ENCODE measurements at places on chromosomes 4 and X.
A peak's percentile ranks its signal among the peaks of the same experiment; 100 is the strongest.

GRCh38 chr4:158020176-158020575 is 152.6 kb downstream of the GASK1B start:
- DNase-seq = peak; percentile 85

GRCh38 chr4:184373886-184374405 is 100.4 kb downstream of the IRF2 start:
- no peak for DNase-seq

- DNase-seq = peak; percentile 60
Measured at GRCh38 chr4:16692046-16692445, 206.4 kb downstream of the LDB2 start.

DNA sequence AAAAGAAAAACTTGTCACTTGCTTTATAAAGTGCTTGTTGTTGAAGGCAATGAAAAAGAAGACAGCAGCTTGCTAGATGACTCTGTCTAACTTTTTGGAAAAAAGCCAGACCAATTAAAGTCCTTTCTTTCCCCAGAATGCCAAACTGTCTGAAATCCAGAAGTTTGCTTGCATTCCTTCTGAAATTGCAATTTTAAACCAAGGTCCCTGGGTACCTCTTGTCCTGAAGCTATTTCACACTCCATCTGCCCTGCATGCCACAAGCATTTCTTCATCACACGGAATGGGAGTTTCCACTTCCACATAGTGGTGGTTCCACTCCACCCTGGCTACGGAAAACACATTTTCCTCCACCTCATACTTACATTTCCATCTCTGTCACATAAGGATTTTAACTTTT is 101.0 kb downstream of the PAPSS1 start:
- DNase-seq = peak; percentile 76

- DNase-seq = no peak
Measured at GRCh38 chrX:34813618-34814017, 129.0 kb upstream of the FAM47B start.

DNA sequence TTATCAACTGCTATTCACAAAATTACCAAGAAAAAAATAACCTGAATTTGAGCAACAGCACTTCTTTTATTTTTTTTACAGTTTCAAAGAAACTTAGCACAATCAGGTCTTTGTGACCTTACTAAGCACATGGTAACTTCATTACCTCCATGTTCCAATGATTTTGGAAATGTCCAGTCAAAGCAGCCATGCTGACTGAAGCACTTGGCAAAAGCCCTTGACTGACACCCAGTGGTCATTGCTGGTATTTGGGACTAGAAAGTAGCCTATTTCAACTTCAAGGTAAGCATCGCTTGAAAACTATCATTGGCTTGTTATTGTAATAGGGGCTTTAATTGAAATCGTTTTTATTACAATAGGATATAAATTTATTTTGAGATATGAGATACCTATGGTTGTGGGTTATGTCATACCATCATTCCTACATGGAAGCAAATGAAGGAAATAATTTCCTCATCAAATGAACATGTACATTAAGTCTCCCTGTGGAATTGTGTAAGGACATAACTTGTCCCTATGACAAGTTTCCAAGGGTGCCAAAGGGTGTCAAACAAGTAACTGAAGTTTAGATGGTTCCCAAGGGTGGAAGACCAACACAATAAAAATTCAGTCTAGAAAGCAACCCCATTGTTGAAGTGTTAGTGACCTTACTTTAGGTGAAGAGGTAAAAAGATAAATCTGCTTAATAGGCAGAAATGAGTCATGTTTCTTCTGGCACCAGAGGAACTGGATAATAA is 15.2 kb upstream of the ANXA10 start:
- peak; percentile 71 for DNase-seq

GRCh38 chr4:26632916-26633315 is 49.0 kb downstream of the TBC1D19 start:
- peak; percentile 20 for DNase-seq

DNA sequence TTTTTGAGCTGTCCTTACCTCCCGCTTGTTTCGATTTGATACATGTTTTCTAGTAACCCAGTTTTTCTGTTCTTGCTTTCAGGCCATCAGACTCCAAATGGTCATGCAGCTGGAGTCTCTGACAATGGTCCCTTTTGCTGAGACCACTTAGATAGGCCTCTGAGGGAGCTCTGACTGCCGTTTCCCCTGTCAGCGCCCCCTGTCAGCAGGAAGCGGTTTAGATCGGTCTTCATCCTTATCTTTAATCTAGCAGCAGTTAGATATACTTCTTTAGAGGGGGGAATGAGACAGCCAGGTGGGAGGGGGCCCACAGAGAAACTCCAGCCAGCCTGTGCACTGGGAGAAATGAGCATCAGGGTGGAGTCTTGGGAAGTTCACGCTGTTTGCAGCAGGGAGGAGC is 457.9 kb downstream of the GPAT3 start:
- peak; percentile 3 for DNase-seq

DNA sequence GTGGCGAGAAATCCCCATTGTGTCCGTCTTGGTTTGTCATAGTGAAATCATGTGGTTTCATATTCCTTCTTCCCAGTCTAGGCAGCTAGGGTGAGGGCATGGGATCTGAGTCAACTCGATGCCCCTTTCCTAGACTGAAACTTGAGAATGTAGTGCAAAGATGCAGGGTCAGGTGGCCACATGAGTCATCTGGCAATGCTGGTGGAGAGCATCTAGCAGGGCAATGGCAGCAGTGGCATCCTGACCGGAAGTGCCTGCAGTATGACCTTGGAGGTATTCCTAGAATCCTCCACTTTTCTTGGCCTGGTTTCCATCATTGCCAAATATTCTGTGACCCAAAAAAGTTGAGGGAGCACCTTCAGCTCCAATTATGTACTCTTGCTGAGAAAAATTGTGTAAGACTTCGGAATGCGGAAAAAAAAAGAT is 39.1 kb upstream of the TMEM184C start:
- DNase-seq = no peak

GRCh38 chrX:71632923-71633657 is 14.8 kb upstream of the CXCR3 start:
- DNase-seq = no peak

DNA sequence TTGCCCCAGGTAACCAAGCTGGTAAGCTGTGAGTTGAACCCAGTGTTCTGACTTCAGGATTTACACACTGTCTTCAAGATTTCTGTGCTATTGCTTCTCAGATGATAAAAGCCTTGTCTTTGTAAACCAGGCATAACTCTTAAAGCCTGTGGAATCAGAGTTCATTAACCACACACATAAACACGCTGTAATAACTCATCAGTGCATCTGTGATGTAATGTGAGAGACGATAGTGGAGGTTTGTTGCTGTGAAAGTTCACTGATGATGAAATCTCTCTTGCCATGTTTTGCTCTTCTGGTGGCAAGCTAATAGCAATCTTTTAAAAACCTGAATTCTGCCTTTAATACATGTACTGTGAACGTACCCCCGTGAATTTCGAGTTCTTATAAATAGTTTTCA is 41.5 kb downstream of the CLCN4 start:
- no peak for DNase-seq

GRCh38 chrX:103756736-103757135 is 19.9 kb upstream of the PLP1 start:
- no peak for DNase-seq

DNA sequence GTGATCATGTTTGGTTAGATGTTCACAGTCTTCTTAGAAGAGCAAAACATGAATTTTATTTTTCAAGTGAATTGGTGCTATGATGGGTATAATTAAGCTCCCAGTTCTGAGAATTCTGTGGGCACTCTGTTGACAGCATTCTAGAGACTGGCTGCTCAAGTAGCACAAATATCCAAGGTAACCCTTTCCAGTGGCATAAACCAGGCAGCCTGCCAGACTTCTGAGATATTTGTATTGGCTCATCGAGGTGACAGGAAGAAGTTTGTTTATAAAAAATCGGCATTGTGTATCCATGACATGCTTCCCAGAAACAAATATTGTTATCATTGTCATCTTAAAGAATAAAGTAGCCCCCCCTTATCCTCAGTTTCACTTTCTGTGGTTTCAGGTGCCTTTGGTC is 28.3 kb downstream of the LANCL3 start:
- DNase-seq = no peak

DNA sequence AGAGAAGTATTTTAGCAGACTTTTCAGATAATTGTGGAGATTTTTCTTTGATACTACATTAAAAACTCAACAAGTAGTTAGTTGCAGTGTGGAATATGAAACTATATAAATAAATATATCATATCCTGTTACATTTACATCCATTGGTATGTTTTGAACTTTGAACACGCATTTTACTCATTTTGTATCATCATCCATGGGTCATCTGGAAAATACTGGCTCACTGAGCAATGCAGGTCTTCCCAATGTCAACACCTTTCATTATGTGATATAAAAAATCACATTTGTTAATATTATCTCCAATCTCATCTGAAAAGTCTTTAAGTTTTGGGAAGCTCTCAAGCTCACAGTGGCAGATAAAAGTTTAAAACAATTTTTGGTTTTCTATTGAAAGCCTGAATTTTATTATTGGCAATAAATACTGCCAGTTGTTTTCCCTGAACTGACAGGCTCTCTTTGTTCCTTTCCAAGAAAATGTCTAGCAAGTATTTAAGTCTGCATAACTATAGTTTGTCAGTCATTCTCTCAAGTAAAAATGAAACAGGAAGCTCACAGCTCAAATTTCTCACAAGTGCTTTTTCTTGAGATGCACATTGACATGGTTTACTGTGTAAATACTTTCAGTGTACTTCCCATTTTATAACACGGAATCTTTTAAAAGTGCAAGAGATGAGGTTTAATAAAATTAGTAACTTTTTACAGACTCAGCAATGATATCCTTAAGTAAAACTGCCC is 183.5 kb upstream of the GPC4 start:
- no peak for DNase-seq

DNA sequence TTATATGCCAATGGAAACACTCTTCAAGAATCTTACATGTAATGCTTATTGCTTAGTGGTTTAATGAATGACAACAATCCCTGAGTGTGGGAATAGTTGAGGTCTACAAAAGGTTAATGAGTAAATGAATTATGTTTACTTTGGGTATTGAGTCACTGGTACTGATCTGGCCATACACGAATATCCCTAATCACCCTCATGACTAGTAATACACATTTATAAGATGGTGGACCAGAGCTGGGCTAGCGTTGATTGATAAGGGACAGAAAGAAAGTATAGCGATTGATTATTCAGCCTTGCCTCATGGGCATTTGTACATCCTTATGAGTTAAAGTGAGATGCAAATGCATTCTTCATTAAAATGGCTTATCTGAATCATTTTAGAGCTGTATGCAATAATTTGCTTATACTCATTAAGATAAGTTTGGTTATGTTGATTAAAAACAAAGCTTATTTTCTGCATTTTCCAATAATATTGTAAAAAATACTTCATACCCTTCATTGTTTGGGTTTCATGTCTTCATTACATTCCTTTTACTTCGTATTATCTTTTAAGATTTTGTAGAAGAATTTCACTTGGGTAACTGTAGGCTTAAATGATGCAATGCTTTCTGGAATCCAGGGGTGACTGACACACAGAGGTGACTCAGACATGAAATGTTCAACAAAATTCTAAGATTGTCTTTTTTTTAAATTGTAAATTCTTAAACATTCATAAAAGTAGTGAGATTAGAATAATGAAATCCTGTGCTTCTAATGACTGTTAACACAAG is 47.4 kb downstream of the FGF2 start:
- peak; percentile 34 for DNase-seq

- DNase-seq = no peak
Measured at GRCh38 chrX:85882601-85883000, 164.8 kb downstream of the CHM start.

- no peak for DNase-seq
Measured at GRCh38 chrX:54166915-54167314, 16.1 kb downstream of the FAM120C start.

GRCh38 chrX:31545191-31545590 is 473.4 kb upstream of the FTHL17 start:
- no peak for DNase-seq

- no peak for DNase-seq
Measured at GRCh38 chr4:38152721-38153386, 192.7 kb downstream of the PTTG2 start.

DNA sequence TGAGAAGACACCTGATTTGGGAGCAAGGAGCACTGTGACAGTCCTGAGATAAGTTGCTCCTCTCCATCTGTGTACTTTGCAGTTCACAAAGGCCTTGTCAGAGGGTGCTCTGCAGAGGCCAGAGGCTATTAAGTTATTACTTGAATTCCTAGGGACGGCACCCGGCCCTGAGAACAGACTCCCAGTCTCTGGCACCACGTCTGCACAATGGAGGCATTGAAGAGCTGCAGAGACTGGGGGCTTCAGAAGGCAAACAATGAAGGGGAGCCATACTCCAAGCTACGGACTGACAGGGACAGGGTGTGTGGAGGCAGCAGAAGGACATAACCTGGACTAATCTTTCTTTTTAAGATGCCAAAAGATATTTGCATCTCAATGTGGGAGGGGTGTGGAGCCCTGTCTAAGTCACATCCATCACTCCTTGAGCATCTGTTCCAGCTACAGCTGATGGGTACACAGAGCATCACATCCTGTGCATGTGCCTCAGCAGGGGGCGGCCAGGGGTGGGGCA is 11.5 kb downstream of the RASGEF1B start:
- no peak for DNase-seq

GRCh38 chr4:90580326-90580725 is 453.1 kb downstream of the CCSER1 start:
- no peak for DNase-seq

- DNase-seq = no peak
Measured at GRCh38 chr4:57104706-57105560, 5.3 kb downstream of the IGFBP7 start.

GRCh38 chr4:73499996-73500765 is 18.6 kb downstream of the AFM start:
- no peak for DNase-seq

DNA sequence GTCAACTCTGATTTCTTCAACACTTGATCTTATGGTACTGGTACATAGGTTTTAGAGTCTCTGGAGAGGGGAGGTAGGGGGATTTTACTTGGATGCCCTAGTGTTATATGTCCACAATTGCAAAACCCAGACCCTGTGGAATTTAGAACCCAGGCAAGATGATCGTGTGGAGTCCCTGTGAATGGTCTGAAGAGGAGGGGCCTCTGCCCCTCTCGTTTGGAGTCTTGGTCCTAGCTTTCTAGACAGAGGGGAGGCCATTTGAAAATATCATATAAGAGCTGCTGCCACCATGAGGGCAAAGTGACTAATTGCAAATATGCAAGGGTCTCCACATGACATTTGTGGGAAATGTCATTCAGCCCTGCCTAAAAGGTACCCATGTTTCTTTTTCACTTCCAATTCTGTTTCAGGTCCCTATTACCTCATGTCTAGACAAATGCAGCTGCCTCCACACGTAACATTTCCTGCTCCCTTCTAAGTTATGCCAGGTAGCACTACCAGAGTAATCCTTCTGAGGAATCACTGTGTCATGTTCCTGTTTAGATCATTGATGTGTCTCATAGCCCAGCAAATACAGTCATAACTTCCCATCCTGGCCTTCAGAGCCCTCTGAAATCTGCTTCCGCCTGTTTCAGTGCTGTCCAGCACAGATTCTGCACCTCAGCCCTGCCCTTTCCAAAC is 126.8 kb downstream of the KLHL8 start:
- peak; percentile 68 for DNase-seq

- peak; percentile 35 for DNase-seq
Measured at GRCh38 chr4:40843696-40844095, 93.9 kb downstream of the NSUN7 start.

- peak; percentile 84 for DNase-seq
Measured at GRCh38 chrX:19673375-19674040, 158.2 kb upstream of the MAP3K15 start.

GRCh38 chrX:24760363-24761000 is 66.8 kb downstream of the POLA1 start:
- DNase-seq = peak; percentile 23

- no peak for DNase-seq
Measured at GRCh38 chr4:123553279-123553678, 156.7 kb downstream of the SPRY1 start.

- no peak for DNase-seq
Measured at GRCh38 chr4:119268466-119268865, 53.5 kb downstream of the FABP2 start.
